Activated T-helper 1 cell treated with anti-CD3 and anti-CD28 coated beads, Interleukin-2, amount 50 U/mL, for 16 hours (primary cell): ENCODE measurements at places on chromosomes 2 and 18.

DNA sequence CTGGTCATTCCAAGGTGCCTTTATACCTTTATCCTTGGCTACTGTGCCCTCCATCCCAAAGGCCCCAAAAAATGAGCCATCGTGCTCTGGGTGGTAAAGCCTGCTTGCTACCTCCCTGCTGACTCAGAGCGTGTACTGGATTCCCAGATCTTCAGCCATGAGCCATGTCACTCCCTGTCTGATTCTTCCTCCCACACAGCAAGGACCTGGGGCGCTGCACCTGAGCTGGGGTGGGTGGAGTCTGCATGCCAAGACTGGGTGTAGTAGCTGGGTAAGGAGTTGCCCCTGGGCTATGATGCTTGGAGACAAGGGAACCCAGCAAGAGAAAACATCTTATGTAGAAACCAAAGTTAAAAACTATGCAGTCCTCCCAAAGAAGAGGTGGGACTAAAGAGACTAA lies 37.2 kb upstream of the APCDD1 start:
- no peak for DNase-seq

- DNase-seq = no peak
Measured at GRCh38 chr18:48910972-48911545, 39.7 kb downstream of the SMAD7 start.

GRCh38 chr2:100256849-100257248 lies 65.5 kb downstream of the LONRF2 start:
- DNase-seq = no peak

- no peak for DNase-seq
Measured at GRCh38 chr2:161146996-161147395, 13.2 kb upstream of the TANK start.

DNA sequence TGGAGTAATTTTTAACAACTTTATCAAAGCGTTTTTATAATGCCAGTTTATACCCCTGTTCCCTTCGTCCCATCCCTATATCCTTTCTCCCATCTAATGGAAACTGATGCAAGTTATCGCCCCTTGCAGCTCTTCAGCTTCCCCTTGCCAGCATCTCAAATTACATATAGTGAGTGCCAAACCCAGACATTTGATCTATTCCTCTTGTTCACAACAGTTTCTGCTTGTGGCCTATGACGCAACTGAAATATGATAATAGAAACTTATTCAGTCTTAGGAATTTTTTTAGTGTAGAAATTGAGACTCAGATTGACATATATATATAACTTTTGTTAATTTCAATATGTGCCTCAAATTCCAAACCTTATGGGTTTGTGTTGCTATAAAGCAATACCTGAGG lies 562.2 kb upstream of the VWC2L start:
- DNase-seq = no peak

DNA sequence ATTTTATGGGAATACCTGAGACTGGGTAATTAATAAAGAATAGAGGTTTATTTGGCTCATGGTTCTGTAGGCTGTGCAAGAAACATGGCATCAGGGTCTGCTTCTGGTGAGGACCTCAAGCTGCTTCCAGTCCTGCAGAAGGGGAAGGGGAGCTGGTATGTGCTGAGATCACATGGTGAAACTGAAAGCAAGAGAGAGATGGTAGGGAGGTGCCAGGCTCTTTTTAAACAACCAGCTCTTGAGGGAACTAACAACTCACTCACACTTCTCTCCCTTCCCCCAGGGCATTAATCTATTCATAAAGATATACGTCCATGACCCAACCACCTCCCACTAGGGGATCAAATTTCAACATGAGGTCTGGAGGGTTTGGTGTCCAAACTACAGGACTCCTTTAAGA lies 40.1 kb downstream of the AGPS start:
- no peak for DNase-seq

- no peak for DNase-seq
Measured at GRCh38 chr2:98134172-98135005, 47.4 kb downstream of the VWA3B start.

GRCh38 chr2:190635781-190636180 lies 13.1 kb upstream of the NAB1 start:
- DNase-seq = no peak

DNA sequence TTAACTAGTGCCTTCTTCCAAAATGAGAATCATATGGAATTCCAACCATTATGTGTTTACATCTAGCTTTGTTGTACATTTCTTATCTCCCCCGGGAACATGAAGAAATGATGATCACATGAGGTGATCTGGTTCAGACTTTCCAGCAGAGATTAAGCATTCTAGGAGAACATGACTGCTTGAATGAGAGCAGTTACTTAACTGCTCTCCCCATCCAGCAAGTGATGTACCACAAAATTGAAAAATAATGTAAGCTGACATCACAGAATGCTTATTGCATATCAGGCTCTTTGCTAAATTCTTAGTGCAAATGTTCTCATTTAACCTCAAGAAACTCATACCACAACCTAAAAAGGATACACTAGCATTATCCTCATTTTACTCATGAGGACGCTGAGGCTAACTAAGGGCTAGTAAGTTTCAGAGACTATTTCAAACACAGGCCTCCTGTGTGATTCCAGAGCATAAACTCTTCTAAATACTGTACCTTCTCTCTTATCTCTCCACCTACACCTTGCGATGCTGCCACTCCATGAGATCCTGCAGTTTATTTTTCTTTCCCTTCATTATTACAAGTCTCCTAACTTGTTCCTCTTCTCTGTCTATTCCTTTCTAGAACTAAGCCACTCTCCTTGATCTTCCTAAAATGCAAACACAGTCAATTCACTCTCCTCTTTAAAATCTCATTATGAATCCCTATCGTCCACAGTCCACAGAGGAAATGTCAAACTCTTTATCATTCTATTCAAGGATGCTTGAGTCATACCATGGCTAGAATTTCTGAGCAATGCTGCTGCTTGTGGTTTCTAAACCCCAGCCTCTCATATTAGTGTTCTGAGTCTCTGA lies 1224.8 kb upstream of the ZEB2 start:
- no peak for DNase-seq

- no peak for DNase-seq
Measured at GRCh38 chr2:217412721-217413120, 552.9 kb upstream of the TNP1 start.

DNA sequence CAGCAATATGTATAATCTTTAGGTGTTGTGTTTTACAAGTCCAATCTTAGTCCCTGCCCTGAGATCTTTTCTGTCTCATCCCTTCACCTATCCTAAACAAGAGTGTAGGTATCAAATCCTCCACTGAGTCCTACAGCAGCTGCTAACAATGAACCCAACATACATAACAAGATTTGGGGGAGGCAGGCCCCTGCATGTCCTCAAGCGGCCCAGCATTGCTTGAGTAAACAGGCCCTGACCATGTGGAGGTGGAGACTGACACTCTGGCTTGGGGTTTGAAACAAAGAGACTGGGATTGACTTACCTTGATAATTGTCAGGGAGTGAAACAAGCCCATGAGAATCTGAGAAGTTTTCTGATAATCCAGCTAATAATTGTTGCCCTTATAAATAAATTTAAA lies 213.4 kb downstream of the STK39 start:
- no peak for DNase-seq

GRCh38 chr2:169672406-169672805 lies 21.8 kb downstream of the CFAP210 start:
- no peak for DNase-seq

- DNase-seq = no peak
Measured at GRCh38 chr18:51523671-51524070, 326.2 kb upstream of the MEX3C start.

GRCh38 chr2:96887493-96888012 lies 17.7 kb upstream of the SEMA4C start:
- no peak for DNase-seq

- DNase-seq = no peak
Measured at GRCh38 chr18:68435581-68435980, 279.3 kb downstream of the TMX3 start.
